ENCODE measurements at places on chromosomes 1 and 21.

- DNase-seq: no peak
Measured at GRCh38 chr1:191869790-191870312, 288.4 kb upstream of the RGS18 start.

- DNase-seq: no peak
Measured at GRCh38 chr1:6248161-6248776, 4.3 kb downstream of the HES3 start.

DNA sequence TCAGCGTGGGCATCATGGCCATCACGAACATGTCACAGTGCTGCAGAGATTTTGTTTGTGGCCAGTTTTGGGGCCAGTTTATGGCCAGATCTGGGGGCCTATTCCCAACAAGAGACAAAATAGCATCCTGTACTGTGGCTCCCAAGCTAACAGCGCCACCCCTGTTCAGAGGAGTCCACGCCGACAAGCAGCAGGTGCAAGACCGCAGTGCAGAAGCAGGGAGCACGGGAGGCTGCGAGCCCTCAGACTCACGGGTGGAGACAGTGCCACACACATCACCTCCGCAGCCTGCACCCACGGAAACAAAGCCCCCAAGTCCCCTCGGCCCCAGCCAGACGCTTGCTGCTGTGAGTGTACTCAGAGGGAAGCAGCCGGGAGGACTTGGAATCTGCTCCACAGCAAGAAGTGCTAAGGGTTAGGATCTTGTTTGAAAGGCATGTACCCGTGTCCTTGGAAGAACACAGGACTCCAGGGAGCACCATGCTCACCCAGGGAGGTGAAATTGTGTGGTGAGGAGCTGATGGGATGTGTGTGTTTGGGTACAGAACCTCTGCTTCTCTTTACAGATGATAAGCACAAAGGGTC, 7.1 kb downstream of the TCP10L start:
- DNase-seq: no peak

DNA sequence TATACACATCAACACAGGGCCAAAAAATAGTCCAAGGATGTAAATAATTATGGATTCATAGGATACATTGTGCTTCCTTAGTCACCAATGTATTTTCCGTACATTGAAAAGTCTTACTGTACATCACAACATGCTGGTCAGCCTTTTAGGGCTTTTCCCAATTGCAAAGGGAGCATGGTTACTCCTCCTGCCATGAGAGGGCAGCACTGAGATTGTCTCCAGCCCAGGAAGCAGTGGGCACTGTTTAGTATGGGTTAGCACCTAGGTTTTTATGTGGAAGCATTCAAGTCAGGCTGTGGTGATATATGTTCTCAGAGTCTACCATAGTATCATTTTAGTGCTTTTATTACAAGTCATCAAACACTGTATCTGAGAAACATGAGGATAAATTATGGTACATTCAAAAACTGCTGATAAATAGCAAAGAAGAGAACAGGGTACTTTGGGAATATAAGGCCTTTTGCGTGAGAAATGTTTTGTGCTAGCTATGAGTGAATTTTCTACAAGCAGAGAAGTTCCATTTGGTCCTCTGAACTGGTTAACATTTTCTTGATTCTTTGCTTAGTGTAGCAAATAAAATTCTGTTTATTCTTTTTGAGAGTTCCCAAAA, 34.0 kb downstream of the ST6GALNAC5 start:
- no peak for DNase-seq

DNA sequence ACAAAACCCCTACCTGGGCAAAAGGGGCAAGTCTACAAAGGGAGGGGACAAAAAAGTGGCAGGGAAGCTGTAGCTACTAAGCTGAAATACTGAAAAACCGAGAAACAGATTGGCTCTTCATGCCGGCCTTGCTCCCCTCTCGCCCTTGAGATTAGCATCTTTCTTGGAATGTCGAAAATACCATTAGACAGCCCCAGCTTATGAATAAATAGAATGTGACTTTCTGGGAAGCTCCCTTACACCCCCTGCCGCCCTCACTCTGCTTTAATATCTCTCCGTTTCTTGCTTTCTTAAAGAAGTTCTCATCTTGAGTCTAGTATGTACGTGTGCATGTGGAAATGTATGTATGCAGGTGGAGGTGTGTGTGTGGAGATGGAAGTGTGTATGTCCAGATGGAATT, 14.1 kb downstream of the TRAF3IP3 start:
- DNase-seq: no peak

- no peak for DNase-seq
Measured at GRCh38 chr1:114482585-114482984, 28.4 kb downstream of the TRIM33 start.

GRCh38 chr1:94795434-94795833, 24.7 kb upstream of the SLC44A3 start:
- no peak for DNase-seq

DNA sequence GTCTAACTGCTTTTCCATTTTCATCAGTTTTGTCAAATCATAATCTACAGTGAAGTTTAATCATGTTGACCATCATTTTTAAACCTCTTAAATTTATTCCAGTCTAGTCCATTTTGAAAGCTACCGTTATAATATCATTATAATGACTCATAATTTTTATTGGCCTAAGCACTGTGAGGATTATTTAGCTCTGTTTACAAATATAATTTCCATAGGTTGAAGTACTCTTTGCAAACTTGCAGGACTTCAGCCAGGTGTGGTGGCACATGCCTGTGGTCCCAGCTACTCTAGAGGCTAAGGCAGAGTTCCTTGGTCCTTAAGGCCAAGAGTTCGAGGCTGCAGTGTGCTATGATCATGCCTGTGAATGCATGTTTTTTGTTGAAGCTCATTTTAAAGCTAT, 54.3 kb downstream of the MAP3K21 start:
- DNase-seq: no peak

DNA sequence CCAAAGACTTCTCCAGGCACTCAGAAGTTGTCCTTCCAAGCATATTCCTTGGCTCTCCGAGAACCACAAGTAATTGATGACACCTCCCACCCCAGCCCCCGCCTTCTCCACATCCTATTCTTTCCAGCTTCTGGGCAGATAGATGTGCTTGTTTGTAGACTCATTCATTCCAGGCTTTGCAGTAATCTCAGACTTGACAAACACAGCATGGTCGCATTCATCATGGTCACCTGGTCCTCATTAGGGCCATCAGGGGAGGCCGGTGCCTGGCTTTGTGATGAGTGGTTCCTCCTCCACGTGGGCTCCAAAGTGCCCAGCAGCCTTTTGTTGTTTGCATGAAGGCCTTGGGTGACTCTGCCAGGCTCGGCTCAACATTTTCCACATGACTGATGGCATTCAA, 28.5 kb upstream of the KCNE2 start:
- no peak for DNase-seq

DNA sequence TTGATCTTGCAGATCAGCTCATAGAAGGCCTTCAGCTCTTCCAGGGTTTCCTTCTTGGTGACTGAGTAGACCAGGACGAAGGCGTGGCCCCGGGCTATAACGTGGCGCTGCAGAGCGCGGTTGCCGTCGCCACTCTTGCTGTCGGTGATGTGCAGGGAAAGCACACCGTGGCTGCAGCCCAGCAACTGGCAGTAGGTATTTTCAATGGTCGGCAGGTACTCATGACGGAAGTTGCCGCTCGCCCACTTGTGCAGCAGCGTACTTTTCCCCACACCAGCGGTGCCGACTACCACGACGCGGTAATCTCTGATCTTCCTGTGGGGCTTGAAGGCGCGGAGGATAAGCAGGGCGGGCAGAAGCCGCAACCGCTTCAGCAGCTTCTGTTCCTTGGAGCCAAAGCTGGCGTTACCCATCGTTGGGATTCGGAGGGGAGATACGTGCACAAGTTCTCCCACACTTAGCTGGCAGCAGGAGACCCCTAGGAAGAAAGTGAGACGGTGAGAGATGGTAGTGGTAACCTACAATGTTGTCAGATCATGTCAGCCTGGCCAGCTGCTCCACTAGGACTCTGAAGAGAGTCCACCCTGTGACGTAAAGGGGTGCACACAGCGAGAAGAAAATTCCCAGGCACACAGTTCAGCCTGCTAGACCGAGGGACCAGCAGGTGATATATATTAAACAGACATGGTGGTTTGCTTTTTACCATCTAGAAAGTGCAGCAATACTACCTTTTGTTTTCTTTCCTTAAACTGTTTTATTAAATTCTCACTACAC, 3.4 kb downstream of the DIRAS3 start:
- DNase-seq: no peak
